Hematopoietic multipotent progenitor cell treated with erythropoietin and hydrocortisone succinate and interleukin-3 and kit ligand, for 17 days (in vitro differentiated cells): ENCODE measurements at places on chromosomes 4 and X.
A peak's percentile ranks its signal among the peaks of the same experiment; 100 is the strongest.

- no peak for DNase-seq
Measured at GRCh38 chr4:59664771-59665170, 1535.4 kb upstream of the ADGRL3 start.

DNA sequence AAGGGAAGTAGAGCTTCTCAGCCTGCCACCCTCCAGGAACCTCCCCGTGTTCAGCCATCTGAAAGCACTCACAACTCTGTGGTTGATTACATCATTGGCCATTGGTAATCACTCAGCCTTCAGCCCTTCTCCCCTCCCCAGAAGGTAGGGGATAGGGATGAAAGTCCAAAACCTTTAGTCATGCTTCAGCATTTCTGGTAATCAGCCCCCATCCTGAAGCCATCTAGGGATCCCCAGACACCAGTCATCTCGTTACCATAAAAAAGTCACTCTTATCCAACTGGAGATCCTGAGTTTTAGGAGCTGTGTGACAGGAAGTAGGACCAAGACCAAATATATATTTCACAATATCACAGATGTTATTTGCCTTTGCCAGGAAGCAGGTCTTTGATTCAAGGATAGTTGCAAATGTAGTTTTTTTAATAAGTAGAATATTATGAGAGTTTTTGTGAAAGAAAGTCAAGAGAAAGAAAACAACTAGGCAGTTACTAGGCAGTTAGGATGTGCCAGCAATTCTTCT, 364.6 kb upstream of the NOCT start:
- no peak for DNase-seq

- no peak for DNase-seq
Measured at GRCh38 chr4:41285202-41285863, 28.6 kb downstream of the UCHL1 start.

- DNase-seq = no peak
Measured at GRCh38 chr4:157143369-157143768, 67.4 kb downstream of the GLRB start.

DNA sequence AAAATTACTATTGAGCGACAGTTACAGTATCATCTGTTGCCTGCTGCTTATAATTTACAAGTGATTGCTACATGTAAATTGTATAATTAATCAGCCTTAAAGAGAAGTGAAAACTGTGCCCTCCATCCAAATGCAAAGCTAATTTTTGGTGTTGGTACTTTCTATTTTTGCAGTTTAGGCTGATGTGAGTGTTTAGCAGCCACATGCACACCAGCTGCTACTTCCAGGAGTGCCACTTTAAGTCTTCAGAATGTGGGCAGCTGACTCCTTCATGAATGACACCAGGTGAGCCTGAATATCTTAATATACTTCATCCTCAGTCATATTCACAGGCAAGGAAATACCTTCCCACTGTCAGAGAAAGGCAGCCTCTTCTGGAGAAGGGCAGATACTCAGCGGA, 149.8 kb upstream of the RASGEF1B start:
- DNase-seq = no peak

GRCh38 chrX:134622056-134622812, 36.0 kb downstream of the PLAC1 start:
- no peak for DNase-seq

DNA sequence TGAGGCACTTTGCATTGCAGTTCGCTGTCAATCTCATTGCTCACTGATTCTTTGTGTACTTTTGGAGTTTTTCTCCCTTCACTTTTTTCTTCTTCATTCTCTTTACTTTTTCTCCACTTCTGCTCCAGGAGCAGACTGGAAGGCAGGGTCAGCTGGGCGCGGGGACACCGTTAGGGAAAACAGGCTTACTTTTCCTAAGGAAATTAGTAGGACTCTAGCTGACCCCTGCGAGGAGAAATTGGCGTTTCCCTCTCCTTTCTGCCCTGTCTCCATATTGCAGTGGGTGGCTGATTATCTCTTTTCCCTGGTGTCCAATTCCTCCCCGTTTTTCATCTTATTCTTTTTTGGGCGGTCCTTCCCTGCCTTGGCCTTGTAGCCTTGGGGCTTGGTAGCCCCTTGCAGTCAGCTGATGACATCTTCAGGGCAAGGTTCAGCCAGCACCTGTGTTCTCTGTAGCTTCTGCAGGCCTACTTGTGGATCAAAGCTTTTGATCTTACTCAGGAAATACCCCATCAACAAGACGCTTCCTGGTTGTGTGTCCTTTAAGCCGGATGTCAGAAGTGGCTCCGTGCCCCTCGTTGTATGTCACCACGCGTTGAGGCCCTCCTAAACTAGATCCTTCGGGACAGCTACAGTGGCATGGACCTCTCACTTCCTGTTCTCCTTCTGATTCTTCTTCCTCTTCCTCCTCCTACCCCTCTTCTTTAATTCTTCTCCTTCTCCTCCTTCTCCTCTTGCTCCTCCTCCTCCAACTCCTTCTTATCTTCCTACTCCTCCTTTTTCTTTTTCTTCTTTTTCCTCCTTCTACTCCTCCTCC, 36.1 kb downstream of the NBDY start:
- DNase-seq = no peak

GRCh38 chr4:6509587-6509986, 37.2 kb upstream of the PPP2R2C start:
- DNase-seq = no peak

GRCh38 chr4:22875587-22876257, 183.0 kb downstream of the GBA3 start:
- no peak for DNase-seq

- no peak for DNase-seq
Measured at GRCh38 chr4:7993671-7994070, 54.0 kb upstream of the AFAP1 start.

DNA sequence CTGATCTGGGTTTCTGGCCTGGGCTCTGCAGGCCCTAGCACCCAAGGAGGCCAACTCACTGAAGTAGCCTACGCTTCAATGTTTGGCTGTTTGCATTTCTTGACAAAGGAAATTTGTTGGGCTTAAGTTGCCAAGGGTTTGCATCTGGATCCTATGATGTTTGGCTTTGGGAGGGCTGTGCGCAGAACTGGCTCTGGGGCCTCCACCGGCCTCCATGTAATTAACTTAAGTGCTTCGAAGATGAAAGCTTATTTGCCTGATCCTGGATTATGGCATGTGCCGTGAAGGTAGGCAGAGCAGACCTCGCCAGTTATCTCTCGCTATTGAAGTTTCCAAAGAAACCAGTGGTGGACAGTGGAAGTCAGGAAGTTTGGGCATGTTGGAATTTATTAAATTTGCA, 124.3 kb upstream of the STX18 start:
- no peak for DNase-seq

DNA sequence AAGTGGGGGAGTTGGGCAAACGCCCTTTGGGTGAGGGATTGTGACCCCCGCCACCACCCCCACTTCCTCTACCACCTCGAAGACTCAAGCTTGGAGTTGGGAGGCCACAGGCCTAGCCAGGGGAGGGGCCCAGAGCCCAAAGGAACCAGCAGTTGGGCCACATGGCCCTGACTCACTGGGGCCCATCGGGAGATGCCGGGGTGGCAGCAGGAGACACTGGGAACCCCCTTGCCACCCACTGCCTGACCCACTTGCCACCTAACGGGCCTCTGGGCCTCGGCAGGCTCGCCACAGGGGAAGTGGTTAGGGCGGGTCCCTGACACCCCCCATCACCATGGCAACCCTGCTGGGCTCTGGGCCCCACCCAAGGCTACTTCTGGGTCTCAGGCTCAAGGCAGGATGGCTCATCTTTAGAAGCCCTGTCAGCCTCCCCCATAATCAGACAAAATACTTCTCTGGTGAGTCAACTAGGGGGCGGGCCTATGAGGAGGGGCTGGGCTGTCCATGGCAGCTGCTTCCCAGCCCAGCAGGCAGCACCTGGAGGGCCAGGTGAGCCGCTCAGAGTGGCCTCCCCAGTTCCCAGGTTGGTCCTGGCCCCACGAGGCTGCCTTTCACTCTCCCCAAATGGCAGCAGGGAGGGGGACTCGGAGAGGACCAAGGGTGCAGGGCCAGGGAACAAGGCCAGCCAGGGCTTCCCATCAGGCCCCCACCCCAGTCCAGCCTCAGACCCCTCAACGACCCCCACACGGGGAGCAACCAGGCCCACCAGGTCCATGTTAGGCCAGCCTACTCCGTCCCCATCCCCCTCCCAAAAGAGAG, 5.6 kb downstream of the FLNA start:
- DNase-seq = peak; percentile 83

DNA sequence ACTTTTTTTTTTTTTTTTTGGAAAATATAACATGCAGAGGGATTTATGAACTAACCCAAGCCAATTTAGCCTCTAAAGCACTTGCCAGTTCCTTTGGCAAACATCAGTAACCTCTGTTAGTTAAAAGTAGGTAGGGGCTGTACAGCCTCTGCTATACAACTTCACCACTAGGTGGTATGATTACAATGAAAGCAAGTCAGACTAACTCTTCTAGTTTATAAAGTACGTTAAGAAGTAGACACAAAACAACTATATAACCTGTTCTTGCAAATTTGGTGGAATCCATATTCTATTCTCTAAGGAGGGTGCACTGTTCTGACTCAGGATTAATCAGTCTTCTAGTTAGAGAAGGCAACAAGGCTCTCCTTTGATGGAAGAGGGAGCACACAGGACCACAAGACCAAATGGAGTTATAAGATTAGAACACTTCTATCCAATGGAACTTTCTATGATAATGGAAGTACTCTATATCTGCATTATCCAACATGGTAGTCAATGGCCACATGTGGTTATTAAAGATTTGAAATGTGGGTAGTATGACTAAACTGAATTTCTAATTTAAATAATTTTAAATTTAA, 12.8 kb downstream of the AIMP1 start:
- DNase-seq = peak; percentile 16

GRCh38 chrX:138945219-138945618, 233.7 kb upstream of the FGF13 start:
- no peak for DNase-seq

GRCh38 chr4:42149004-42149403, 3.5 kb downstream of the BEND4 start:
- no peak for DNase-seq

- no peak for DNase-seq
Measured at GRCh38 chrX:68183612-68184214, 249.6 kb downstream of the OPHN1 start.

- DNase-seq = no peak
Measured at GRCh38 chrX:136839196-136839595, 41.3 kb downstream of the RBMX start.

GRCh38 chrX:149467920-149468319, 37.2 kb downstream of the IDS start:
- DNase-seq = no peak

DNA sequence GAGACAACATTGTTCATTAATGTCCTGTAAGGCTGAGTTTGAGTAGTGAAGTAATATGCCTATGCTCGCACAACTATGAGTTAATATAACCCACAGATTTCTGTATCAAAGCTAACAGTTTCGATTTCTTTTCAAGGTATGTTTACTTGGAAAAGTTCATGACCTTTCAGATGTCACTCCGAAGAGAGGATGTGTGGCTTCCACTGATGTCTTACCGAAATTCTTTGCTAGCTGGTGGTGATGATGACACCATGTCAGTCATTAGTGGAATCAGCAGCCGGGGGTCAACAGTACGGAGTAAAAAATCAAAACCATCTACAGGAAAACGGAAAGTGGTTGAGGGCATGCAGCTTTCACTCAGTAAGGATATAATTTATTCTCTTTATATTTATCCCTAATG, 124.9 kb downstream of the STAG2 start:
- DNase-seq = no peak

- peak; percentile 36 for DNase-seq
Measured at GRCh38 chr4:146342600-146343192, 128.4 kb downstream of the REELD1 start.

DNA sequence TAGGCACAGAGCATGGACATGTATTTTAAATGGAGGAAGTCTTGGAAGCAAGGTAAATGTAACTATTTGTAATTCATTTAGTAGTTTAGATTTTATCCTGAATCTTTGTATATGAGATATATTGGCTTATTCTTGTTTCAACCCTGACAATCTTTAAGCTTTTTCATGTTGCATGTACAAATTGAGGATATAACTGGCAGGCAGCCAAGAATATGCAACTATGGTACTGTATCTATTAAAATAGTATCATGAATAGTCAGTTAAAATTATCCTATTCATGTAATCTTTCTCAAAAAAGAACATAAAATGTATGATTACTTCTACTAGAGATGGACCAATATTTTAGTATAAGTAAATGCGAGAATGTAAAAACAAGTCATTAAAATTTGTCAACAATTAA, 1141.5 kb downstream of the PCDH18 start:
- DNase-seq = no peak

GRCh38 chr4:54090804-54091623, 8.9 kb upstream of the GSX2 start:
- DNase-seq = no peak
